ENCODE measurements at places on chromosomes 6 and 20.

DNA sequence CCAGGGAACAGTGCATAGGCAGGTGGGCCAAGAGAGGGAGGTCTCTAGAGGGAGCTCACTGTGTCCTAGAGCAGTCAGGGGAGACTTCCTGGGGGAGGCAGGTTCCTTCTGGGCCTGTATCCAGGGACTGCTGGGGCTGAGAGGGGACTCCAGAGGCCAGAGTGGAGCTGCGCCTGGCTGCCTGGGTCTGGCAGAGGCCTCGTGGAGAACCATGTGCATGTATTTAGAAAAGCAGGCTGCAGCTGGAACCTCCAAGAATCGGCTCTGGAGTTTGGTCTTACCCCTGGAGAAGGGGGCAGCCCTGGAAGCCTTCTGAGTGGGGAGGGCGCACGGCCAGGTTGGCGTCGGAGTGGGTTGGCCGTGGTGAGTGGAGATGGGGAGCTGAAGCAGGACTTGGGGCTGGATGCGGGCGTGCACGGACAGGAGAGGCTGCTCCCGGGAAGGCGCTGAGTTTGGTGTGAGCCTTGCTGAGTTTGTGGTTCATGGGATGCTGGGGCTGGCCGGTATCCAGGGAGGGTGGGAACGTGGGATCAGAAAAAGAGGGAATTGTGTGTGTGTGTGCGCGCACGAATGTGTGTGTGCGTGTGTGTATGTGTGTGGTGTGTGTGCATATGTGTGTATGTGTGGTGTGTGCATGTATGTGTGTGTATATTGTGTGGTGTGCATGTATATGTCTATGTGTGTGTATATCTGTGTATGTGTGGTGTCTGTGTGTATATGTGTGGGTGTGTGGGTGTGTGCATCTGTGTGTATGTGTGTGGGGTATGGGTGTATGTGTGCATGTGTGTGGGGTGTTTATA lies 10.8 kb downstream of the VSTM2L start:
- DNase-seq = no peak

DNA sequence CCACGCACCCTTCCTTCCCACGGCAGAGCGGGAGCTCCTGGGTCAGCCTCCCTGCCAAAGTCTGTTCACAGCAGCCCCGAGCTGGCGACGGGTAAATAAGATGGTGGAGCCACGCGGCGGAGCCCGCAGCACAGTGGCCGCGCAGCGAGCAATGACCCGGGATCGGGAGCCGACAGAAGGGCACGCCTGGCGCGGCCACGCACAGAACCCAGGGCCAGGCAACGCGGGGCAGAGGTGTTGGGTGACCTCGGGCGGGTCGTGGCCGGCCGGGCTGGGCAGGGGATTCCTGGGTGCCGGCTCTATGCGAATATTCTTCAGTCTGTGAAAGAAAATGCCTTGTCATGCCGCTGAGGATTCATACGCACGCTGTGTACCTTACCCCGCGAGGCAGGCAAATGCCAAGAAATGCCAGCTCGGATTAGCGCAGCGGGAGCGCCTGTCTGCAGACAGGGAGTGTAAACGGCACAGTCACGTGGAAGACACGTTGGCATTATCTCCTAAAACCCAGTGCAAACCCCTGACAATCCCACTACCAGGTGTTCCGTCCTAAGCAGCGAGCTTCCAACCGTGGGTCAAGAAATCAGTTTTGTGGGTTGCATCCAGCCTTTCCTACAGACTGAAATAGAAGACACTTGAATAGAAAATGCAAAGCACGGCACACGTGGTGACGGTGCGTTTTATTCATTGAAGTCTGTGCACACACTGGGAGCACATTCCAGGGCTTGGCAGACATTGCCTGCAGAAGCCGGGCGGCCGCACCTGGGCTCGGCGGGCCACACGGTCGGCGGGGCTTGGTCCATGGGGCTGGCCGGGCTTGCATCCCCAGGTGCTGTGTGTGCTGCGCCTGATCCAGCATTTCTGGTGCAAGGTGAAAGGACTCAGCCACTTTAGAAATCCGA lies 18.3 kb downstream of the CHRNA4 start:
- no peak for DNase-seq

GRCh38 chr6:51129043-51129442 lies 310.4 kb downstream of the TFAP2B start:
- no peak for DNase-seq

DNA sequence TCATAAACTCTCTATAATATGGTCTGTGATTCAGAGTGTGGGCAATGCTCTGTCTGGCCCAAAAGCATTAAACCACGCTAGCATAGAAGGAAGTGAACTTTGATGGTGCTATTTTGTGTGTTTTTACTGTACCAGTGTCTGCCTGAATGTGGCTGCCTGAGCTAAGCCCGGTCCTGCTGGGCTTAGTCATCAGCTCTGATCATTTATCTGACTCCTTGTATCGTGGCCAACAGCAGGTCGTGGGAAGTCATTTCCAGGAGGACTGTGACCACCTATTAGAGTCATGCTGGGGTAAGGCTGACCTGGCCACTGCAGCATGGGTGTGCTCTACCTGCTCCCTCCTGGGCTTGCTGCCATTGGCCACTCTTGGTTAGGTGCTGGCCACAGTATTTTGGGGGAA lies 239.1 kb upstream of the CEP162 start:
- DNase-seq = peak; percentile 64

GRCh38 chr20:13863244-13863643 lies 78.4 kb downstream of the NDUFAF5 start:
- no peak for DNase-seq

- no peak for DNase-seq
These were observed 34.5 kb upstream of the CST7 start for GRCh38 chr20:24914388-24915241.

DNA sequence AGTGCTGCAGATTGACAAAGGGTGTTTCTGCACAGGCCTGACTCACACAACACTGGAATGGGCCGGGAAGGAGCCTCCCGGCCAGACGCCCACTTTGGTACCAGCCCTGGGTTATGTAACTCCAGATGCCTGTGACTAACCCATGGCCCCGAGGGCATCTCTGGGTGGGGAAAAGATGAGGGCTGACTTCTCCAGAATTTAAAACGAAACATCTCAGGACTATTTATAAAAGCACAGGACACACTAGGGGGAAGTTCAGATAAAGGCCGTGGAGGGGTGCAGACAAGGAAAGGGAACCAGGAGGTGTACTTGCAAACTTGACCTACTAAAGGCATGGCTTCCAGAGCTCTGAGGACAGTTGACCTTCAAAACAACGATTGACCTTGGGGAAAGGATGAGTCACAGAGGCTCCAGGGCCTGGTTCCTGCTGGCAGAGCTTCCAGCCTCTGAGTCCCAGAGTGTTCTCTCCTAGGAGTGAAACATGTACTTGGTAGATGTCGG lies 196.9 kb downstream of the NFATC2 start:
- DNase-seq = peak; percentile 39

- DNase-seq = no peak
These were observed 6.2 kb downstream of the TRIM38 start for GRCh38 chr6:25968769-25969168.

GRCh38 chr6:132634796-132635195 lies 10.7 kb upstream of the TAAR2 start:
- DNase-seq = no peak

- peak; percentile 57 for DNase-seq
These were observed 40.4 kb upstream of the PRELID3B start for GRCh38 chr20:59082981-59083380.

- DNase-seq = no peak
These were observed 106.7 kb upstream of the NHSL1 start for GRCh38 chr6:138605958-138606357.

DNA sequence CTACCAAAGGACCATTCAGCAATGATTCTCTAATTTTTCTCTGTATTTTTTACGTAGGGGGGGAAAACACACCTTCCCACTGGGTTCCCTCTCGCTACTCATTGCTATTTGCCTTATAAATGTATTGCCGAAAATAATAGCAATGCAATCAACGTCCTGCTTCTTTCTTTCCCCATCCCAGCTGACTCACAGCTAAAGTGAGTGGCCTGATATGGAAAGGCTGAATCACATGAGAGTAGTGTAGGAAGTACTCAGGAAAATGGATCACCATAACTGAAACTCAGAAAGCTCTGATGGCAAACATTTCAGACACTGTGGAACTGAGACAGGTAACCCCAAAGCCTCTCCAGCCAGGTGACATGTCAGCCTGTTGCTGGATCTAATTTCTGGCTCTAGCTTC lies 49.3 kb upstream of the SRPK1 start:
- DNase-seq = peak; percentile 47
